ENCODE measurements at places on chromosomes 11 and 22.

GRCh38 chr22:48889887-48890692, 937.6 kb downstream of the BRD1 start:
- no peak for DNase-seq

GRCh38 chr11:68256331-68256741, 15.4 kb downstream of the C11orf24 start:
- no peak for DNase-seq

GRCh38 chr22:39928536-39929520, 27.9 kb downstream of the GRAP2 start:
- DNase-seq: no peak

GRCh38 chr11:65135633-65136145, 1.4 kb upstream of the SYVN1 start:
- no peak for DNase-seq

- no peak for DNase-seq
These were observed 548.5 kb downstream of the SOX6 start for GRCh38 chr11:15807827-15808226.

DNA sequence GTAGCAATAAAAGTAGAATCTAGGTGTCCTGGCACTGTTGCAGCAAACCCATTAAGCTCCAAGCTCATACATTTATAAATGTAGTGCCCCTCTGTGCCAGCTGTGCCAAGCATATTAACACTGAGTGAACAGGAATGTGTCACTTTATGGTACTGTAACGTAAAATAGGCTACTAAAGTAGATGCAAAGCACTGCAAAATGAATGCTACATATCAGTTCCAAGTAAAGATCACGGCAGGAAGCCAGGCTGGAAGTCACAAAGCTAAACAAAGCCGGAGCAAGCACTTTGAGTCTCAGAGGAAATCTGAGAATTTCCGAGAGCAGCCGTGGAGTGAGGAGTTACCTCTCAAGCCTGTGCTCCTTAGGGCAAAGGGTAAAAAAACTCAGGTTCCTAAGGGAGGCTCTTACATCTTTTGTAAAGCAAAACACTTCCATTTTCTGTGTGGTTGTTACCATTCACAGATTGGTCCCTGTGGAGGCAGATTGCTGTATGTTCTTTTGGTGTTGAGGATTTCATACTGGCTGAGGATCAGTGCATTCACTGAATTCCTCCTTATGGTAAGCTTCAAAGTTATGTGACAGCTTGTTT, 85.7 kb downstream of the WNT11 start:
- DNase-seq: no peak

DNA sequence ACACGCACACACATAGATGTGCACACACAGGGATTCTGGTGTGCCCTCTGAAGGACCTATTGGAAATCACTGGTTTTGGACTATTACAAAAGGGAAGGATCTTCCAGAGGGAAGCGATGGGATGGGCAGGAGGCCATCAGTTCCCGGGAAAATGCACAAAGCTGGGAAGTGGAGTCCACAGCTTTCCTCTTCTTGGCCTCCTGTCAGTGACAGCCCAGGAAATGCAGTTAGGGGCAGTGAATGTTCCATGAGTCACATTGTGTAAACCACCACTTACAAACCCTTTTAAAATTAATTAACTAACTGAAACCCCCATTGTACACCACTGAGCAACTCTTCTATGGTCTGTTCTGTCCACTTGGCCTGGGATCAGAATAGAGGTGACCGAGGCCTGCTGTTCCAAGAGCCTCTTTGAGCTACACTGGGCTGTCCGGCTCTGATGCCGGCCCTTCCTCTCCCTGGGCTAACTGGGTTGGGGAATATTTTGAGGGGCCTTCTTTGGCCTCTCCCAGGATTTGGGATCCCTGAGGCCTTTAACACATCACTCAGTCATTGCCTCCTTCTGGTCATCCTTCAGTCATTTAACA, 137.7 kb downstream of the FEZ1 start:
- no peak for DNase-seq

DNA sequence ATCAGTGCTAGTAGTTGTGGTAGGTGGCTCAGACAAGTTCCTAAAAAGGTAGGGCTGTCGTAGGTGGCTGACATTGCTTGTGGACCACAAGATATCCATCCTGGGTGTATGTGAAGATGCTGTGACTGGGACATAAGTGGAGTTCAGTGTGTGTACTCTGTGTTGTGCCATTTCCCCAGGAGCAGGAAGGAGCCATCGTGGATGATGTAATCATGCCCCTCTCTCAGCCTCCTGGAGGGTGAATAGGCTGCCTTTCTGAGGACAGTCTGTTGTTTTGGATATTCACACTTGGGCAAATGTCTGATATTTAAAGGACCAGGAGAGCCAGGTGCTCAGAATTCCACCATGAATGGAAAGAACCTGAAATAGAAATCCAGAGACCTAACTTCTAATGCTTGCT, 2.7 kb downstream of the HEPHL1 start:
- no peak for DNase-seq

DNA sequence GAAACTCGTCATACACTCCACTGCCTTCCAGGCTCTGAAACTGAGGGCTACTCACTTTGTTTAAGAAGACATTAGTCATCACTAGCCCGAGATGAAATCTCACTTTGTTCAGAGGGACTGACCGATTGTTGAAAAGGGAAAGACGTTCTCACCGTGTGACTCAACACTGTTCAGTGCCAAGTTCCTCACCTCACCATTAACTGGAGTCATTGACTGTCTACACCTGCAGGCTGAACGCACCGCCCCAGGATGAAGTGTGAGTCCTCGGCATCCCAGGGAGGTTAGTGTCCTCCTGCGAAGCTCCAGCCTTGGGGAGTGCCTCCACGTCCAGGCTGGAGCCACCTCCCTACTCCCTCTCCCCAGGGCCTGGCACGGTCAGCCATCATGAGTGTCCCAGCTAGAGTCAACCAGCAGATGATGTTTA, 30.4 kb downstream of the FADD start:
- no peak for DNase-seq

DNA sequence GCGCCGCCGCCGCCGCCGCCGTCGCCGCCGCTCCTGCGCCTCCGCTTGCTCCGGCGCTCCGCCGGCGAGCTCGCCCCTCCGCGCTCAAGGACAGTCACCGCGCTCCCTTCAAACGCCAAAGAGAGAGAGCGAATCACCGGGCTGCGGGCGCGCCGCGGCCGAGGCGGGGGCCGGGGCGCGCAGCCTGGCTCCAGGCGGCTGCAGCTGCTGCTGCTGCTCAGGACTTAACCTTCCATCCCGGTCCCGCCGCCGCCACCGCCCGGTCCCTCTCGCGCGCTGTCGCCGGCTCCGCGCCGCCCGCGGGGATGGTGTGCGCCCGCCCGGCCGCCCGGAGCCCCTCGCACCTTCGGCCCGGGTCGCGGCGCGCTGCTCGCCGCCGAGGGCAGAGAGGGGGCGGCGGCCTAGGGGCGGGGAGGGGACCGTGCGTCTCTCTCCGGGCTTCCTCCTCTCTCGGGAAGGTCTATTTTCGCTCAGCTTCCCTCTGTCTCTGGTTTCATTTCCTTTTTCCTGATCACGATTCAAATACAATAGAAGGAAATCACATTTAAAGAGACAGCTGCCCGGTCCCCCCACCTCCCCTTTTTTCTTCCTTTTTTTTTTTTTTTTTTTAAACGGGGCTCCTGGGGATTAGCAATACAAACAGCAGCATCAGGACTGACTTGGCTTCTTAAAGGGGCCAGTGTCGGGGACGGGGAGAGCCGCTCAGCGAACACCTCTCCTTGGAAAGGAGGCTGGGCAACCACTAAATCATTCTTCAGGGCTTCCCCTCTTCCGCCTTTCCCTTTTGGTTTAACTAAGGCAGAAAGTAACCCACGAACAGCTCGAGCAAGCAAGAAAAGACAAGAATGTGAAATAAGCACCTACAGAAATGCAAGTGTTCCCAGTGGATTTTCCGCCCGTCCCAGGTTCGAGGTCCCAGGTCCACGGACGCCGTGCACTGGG, 22.1 kb downstream of the LMO2 start:
- peak; percentile 29 for DNase-seq

DNA sequence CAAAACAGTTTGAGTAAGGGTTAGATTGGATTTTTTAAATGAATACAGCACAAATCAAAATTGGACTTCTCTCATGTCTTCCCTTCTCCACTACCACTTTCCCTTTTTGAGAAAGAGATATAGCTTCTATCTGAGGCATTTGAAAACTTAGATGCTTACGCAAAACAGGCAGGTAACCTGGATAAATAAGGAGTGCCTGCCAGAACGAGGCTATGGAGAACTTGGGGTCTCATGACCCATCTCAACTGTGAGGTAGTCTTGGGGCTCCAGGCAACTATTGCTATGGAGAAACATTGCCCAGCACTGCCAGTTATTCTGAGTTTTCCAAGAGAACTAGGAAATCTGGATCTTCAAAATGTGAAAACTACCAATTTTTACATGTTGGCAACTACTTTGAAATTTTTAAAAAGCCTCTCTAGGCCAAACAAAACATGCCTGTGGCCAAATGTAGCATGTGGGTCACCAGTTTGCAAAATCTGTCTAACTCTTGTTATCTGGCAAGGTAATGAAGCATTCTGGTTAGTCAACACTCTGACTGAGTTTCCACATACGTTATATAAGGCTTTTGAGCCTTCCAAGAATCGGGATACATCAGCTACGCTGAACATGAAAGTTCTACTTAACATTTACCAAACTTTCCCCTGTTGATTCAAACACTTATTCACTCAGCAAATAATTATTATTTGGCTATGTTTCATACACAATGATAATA, 752.7 kb downstream of the KCNA4 start:
- no peak for DNase-seq

GRCh38 chr11:31442086-31442485, 67.3 kb downstream of the IMMP1L start:
- peak; percentile 96 for DNase-seq

GRCh38 chr22:17133137-17133536, 12.0 kb upstream of the TMEM121B start:
- DNase-seq: no peak

GRCh38 chr11:20599221-20600019, at the start of gene SLC6A5:
Gene SLC6A5, plus strand, starts transcription at chr11:20599608. Its CDS starts 65 bp downstream, at chr11:20599673.
- no peak for DNase-seq

GRCh38 chr22:38397189-38398085, 57.6 kb downstream of the KCNJ4 start:
- no peak for DNase-seq

DNA sequence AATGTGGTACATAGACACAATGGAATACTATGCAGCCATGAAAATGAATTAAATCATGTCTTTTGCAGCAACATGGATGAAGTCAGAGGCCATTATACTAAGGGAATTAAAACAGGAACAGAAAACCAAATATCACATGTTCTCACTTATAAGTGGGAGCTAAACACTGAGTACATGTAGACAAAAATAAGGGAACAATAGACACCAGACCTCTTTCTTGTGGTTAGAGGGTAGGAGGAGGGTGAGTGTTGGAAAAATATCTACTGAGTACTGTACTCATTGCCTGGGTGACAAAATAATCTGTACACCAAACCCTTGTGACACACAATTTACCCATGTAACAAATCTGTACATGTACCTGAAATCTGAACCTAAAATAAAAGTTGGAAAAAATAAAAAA, 59.1 kb upstream of the ANO5 start:
- no peak for DNase-seq

- peak; percentile 92 for DNase-seq
These were observed at the start of gene ATL3 for GRCh38 chr11:63671322-63672155. Gene ATL3, minus strand, starts transcription at chr11:63671376. Its CDS starts 41 bp downstream, at chr11:63671335.

DNA sequence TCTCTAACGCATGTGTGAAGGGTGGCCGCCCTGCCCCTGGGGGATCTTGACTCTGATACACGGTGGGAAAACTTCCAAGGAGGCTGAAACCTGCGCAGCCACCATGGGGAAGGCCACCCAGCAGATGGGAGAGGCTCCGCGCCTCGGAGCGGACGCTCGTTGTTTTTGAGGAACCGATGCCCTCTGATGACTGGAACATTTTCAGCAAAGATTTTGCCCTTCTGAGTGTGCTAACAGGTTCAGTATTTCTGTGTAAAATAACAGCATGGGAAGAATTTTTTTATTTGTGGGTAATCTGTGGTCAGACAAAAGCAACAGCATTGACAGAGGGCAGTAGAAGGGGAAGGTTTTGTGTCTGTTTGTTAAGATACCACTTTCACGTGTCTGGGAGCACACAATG, 16.7 kb downstream of the MB start:
- DNase-seq: no peak

DNA sequence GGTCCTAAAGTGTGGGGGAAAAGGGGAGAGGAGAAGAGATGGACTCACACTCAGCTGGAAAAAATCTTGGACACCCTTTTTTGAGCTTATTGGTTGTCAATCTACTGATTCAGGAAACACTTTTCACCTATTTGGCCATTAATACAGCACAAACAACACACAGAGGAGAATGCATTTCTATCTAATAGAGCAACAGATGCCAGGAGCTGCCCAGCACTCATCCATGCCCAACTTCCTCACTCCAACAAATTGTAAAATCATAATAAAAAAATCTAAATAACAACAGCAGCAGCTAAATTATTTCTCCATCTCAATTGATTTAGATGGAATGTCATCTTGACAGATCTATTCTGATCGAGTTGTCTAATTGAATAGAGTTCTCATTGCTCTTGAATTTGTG, 628.2 kb downstream of the OPCML start:
- no peak for DNase-seq

- DNase-seq: no peak
These were observed 89.6 kb downstream of the C11orf87 start for GRCh38 chr11:109511598-109511997.

DNA sequence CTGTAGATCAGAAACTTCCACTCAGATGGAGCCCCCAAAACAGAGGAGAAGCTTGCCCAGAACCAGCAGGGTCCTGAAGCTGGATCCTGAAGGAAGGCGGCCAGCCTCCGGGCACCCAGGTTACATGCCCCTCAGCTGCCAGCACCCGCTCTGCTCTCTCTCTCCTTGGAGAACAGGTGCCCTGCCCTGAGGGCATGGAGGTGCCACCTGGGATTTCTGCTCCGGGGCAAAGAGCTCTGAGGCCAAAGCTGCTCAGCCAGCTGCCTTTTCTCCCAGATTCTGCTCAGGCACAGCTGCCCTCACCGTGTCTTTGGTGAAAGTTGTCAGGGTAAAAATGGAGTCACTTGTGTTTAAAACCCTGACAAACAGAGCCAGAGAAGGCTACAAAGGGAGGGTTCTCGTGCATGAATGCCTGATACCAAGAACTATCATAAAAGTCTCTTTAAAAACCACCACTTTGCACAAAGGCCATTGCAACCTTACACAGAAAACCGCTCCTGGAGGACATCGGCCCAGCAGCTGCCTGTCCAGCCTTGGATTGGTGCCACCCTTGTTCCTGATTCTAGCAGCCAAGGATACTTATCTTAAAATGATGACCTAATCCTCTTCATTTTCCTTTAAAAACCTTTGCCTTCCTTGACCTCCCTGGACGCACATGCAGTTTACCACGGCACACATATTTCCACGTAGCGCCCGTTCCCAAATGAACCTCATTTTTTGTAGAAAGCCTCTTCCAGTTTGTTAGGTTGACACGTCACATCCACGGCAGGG, 140.0 kb downstream of the CACNA1I start:
- no peak for DNase-seq

DNA sequence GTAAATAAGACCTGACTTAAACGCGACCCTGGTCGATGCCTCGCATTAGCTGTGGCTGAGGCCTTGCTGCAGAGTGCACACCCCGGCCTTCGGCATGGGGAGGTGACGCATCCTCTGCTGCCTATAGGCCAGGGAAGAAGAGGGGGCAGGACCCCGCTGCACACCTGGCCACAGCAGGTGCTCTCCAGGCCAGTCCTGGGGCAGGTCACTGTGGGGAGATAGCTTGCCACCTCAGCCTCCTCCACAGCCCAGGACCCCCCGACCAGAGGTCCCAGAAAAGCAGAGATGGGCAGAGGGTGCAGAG, 12.7 kb downstream of the LRFN4 start:
- no peak for DNase-seq

- DNase-seq: no peak
These were observed 111.1 kb downstream of the TP53I11 start for GRCh38 chr11:44839458-44840084.

GRCh38 chr11:70313945-70314344, 43.5 kb downstream of the PPFIA1 start:
- no peak for DNase-seq

All from NCI-H774 (cell line).